ENCODE measurements at places on chromosomes 16 and 17. TPM values are rescaled to one million over a fixed set of nuclear protein-coding genes. Genes with fewer than 3 reads are reported as not detected.
A peak's percentile ranks its signal among the peaks of the same experiment; 100 is the strongest.

KRTAP3-1 gene
- total RNA-seq, result not detected

ZPBP2 gene
- total RNA-seq, result not detected

- no peak for DNase-seq
Measured at GRCh38 chr17:74859459-74860228, at the start of gene GRIN2C. GRIN2C (minus strand) TSS chr17:74859885; CDS start chr17:74855092, 4,793 bp downstream.

YPEL2 gene
- total RNA-seq, result 7.8 TPM

- no peak for DNase-seq
Measured at GRCh38 chr17:82917699-82918345, 78.0 kb upstream of the ZNF750 start.

DNA sequence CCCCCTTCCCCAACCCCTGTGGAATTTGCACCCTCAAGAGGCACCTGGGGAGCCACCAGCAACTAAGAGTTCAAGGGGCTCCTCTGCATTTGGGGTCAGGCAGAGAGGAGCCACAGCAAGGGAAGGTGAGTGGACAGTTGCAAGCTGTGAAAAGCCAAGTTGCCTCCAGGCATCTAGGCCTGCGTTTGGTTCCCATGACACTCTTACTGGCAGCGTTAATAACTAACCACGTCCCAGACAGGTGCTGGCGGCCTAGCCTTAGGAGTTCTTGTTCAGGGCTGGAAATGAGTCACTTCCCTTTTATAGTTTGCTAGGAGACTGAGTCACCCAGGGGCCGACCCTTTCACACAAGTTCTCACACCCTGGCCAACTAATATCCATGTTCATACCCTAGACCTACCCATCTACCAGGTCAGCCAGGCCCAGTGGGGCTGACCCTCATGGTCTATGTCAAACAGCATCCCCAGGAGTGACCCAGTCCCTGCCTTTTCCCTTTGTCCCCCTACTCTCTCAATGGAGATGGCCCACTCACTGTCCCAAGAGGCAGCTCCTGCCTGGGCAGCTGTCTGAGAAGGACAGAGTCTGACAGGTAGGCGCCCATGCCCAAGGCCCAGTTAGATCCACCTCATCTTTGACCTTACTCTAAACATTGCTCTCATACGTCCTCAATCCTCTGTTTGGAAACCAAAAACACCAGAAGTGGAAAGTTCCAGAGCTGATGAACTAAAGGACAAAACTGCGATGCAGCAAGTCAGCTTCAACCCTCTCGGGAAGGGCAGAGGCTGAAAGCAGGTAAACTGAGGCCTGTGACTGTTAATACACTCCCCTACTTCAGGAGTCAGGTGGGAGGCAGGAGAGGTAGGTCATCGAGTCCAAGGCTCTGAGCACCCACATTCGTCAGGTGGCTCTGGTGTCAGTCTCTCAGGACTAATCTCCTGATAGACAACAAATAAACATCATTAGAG lies 300.6 kb downstream of the SOX9 start:
- peak; percentile 99 for DNase-seq

TMEM100 gene
- 2.6 TPM for total RNA-seq

DNASE1L2 gene
- total RNA-seq, result 0.77 TPM

- no peak for DNase-seq
Measured at GRCh38 chr16:9497750-9498149, 406.3 kb downstream of the HAPSTR1 start.
